ENCODE measurements at places on chromosomes 1 and 21.

DNA sequence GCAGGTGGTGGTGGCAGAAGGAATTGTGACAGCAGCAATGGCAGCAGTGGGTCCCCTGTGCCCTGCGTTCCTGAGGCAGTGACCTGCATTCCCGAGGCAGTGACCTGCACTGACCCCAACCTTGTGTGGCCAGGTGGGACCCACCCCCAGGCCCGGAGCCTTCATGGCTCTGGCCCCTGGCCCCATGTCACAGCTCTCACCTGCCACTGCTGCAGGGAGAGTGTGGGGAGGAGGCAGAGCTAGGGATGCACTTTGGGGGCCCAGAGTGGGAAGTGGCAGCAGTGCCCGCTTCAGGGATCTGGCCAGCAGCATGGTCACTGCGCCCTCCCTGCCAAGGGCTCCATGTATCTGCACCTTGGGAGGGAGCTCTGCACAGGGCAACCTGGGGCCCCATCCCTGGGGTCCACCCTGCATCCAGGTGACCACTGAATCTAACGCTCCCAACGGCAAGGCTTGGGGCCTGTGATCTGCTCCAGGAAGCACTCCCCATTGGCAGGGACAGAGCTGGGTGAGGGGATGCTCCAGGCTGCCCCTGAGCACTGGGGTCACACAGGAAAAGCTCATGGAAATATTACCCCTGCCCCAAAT is 618.6 kb downstream of the RWDD3 start:
- DNase-seq, result no peak

- no peak for DNase-seq
Observed at GRCh38 chr1:66788231-66788939, 12.7 kb downstream of the INSL5 start.

DNA sequence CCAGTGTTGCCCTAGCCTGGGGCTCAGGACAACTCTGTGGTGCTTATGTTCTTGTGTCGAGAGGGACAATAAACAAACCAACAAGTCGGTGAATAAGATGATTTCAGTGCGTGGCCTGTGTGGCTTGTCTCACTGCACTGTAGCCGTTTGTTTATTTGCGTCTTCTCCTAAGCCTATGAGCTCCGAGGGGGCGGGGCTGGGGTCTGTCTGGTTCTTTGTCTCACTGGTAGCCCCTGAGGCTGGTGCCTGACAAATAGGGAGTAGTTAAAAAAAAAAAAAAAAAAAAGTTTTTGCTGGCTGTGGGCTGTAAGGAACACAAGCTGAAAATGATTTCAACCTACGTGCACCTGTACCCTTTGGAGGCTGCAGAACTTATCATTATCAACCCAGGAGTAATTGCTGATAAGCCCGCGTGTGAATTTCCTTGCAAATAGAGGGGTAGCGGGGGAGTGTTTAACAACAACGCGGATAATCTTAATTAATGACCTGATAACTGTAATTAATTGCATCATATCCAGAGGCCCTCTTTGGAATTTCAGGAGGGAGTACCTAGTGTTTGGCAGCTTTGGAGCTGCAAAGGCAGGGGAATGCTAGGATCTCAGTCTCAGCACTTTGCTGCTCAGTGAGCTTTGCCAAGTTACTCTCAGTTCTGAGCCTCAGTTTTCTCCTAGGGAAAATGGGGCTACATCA is 925 bp upstream of the ARHGEF10L start:
- DNase-seq, result peak; percentile 83

DNA sequence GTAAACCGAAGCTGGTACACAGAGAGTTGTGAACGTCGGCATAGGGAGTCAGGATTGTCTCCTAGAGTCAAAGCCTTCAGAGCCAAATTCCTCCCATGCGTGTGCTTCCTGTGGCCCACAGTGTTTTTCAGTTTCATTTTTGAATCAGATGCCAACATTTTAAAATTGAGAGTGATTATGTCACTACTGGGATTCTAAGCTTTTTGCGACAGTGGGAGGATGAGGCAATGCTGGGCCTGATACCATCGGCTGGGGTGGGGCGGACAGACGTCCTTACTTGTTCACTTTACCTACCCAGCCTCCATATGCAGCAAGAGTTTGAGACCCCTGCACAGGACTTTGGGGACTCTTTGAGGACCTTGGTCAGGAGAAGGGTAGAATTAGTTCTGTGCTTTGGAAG is 1.3 kb upstream of the KLHDC7A start:
- peak; percentile 34 for DNase-seq

DNA sequence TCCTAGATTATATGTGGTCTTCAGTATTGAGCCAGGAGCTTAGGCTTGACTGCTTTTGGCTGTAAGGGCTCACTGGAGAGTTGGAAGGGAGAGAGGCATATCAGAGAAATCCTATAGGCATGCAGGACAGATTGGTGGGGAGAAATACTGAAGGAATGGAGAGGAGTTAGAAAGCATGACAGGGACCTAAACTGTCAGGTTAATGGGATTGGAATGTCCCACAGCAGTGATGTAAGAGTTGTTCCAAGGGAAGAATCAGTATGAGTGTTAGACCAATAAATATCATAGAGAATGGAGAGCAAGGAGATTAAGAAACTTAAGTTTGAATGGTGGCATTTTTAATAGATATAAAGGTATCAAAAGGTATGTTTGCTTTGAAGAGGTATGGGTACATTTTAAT is 39.7 kb downstream of the SLC35A3 start:
- no peak for DNase-seq

GRCh38 chr1:155083865-155084721 is 5.5 kb downstream of the EFNA3 start:
- peak; percentile 89 for DNase-seq

- DNase-seq, result peak; percentile 80
Observed at GRCh38 chr1:36094621-36095061, 5.9 kb downstream of the ADPRS start.

GRCh38 chr1:232625319-232625868 is 4.5 kb downstream of the SIPA1L2 start:
- no peak for DNase-seq

GRCh38 chr1:105137543-105138457 is 1388.1 kb downstream of the AMY1C start:
- DNase-seq, result no peak

GRCh38 chr1:228018125-228018398 is 11.3 kb downstream of the WNT3A start:
- no peak for DNase-seq

- no peak for DNase-seq
Observed at GRCh38 chr1:199298825-199299224, 660.0 kb downstream of the PTPRC start.

- no peak for DNase-seq
Observed at GRCh38 chr1:237226177-237226944, 184.4 kb downstream of the RYR2 start.

GRCh38 chr1:185155600-185156287 is 1.0 kb downstream of the TRMT1L start:
- no peak for DNase-seq

GRCh38 chr1:42748021-42748420 is 8.0 kb upstream of the CLDN19 start:
- DNase-seq, result peak; percentile 25

DNA sequence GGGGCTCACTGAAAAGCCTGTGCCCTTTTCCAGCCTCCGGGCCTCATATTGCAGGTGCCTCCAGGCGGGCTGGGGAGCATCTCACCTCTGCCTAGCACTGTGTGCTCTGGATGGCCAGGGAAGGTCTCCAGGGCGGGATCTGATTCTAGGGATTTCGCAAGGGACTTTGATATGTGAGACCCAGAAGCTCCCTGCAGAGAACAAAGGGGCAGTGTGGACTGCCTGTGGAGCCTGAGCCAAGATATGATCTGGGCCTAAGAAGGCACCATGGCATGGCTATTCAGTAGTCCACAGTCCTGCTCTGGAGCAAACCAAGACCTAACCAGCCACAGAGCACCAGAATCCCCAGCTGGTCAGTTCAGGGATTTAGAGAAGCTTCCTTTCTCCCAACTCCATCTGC is 157.2 kb downstream of the ST6GALNAC5 start:
- no peak for DNase-seq

- DNase-seq, result no peak
Observed at GRCh38 chr1:39969531-39970270, 14.8 kb downstream of the MFSD2A start.
